ENCODE measurements at places on chromosomes 5 and 9.

GRCh38 chr9:69397384-69398214 lies 72.6 kb downstream of the ENTREP1 start:
- DNase-seq, result no peak

DNA sequence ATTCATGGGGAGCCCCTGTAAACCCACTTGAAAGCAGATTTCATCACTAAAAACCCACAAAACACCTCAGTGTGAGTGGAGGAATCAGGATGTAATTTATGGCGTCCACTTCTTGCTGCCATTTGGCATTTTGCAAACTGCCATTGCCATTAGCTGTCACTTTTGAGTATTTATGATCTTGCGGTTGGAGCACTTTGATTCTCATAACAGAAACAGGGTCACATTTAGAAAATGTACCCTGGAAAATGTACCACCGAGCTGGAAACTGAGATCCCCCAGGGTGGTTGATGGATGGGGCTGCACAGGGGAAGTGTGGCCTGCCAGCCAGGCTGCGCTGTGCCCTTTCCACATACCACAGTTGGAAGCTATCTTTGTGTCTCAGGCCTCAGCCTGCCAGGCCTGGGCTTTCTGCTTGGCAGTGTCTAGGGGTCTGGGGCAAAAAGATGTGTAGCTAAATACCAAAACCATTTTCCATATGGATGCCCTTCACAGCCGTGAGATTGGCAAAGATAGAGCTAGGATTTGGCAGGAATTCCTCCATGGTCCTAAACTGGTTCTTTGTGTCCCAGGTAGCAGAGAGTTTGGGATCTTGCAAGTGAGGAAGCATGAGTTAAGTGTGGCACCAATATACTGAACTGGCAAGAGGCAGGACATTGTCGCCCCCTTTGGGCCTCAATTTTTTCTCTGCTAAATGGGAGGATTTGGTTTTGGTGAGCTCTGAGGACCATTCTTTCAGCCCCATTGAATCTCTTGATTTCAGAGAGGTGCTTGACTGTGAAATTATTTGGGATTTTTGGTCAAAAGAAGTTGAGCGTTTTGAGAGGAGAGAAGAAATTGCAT lies 46.2 kb downstream of the GALNT10 start:
- no peak for DNase-seq

DNA sequence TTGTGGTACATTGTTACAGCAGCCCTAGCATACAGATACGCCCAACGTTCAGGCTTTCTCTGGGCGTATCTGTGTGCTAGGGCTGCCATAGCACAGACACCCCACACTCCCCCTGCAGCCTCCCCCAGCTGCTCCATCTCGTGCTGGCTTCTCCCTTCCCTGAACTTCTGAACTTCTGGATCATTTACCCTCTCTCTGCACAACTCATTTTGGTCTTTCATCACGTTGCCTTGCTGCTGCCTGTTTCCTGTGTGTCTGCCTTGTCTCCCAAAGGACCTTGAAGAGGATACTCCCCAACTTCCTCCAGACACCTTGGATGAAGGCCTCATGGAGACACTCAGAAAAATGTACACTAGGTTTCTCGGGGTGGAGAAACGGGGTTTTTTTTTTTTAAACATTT lies 37.3 kb downstream of the SLIT3 start:
- no peak for DNase-seq

GRCh38 chr5:74934949-74935751 lies 69.0 kb upstream of the FAM169A start:
- DNase-seq, result peak; percentile 28
